ENCODE measurements at places on chromosomes 13 and 19.

GRCh38 chr19:40597329-40597838 is 3.8 kb upstream of the LTBP4 start:
- no peak for DNase-seq

DNA sequence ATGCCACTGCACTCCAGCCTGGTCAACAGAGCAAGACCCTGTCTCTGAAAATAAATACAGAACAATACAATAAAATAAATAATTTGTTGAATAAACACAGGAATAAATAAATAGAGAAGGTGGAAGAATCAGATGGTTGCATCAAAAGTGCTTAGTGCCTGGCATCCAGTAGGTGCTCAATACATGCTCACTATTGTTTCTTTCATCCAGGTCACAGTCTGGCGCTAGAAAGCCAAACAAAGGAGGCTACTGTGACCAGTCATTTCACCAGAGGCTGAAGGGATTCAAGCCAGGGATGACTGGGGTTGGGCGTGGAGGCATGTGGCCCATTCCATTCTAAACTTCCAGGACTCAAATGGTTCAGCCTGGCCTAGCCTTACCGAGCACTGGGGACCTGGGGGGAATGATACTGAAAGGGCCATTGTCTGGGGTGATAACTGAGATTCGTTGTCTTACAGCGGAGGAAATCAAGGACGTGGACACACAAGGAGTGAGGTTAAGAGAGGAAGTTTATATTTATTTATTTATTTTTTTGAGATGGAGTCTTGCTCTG is 3.6 kb upstream of the NDUFB7 start:
- DNase-seq = no peak

DNA sequence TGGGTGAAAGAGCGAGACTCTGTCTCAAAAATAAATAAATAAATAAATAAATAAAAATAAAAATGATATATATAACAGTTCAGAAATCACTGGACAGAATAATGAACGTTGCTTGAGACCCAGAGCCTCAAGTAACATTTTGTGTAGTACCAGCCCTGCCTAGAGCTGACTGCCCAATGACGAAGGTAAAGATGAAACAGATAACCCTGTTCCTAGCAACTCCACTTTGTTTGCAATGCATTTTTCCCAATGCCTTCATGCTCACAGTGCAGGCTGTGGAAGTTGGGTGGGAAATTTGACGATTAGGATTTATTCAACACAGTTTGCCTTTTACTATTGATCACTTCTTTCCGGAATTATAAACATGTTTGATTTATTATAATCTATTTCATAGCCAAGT is 22.2 kb upstream of the FRY start:
- DNase-seq = no peak

GRCh38 chr19:41449079-41449864 is 6.3 kb downstream of the ERICH4 start:
- no peak for DNase-seq
